Non-pigmented ciliary epithelial cell (primary cell): ENCODE measurements at places on chromosomes 12 and 14.

- no peak for DNase-seq
Observed at GRCh38 chr14:36161776-36162175, 14.7 kb downstream of the PTCSC3 start.

DNA sequence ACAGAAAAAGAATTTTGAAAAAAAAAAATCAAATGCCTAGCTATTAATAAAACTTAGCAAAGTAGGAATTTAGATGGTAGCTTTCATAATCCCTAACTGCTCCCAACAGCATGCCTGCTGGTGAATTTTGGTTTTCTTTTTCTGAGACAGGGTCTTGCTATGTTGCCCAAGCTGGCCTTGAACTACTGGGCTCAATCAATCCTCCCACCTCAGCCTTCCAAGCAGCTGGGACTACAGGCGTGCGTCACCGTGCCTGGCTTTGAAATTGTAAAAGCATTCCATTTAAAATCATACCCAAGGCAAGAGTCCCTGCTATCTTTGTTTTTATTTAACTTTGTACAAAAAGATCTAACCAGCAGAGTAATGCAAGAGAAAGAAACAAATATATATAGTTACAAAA lies 20.7 kb downstream of the FBXO21 start:
- DNase-seq, result no peak

DNA sequence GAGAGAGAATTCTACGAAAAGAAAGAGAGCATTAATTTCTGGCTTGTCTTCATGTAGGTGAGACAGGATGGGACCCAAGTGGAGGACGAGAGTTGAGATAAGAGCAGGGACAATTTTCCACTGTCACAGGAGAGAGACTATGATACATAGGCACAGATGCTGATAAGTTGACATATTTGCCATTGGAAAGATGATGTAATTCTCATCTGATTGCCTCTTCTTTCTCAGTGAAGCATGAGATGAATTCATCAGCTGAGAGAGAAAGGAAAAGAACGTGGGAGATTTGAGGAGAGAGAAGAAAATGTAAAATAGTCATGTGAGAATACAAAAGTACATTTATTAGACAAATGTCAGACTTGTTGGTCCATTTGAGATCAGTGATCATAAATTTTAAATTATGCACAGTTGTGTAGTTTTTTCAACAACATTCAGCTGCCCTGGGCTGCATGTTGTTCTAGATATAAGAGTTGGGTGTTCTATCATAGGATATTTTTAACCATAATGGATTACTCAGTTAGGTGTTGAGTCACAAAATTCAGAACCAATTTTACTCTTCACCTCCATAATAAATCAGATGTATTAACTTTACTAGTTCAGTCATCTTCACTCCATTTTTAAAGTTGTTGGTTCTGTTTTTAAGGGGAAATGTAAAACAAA lies 222.9 kb downstream of the DPY19L2 start:
- no peak for DNase-seq

GRCh38 chr14:36227802-36228201 lies 51.3 kb upstream of the PTCSC3 start:
- no peak for DNase-seq

- DNase-seq, result no peak
Observed at GRCh38 chr12:116853507-116853906, 27.7 kb downstream of the HRK start.

GRCh38 chr14:79515158-79515557 lies 696.1 kb downstream of the DIO2 start:
- DNase-seq, result no peak

GRCh38 chr14:58108717-58109116 lies 43.3 kb downstream of the ARMH4 start:
- no peak for DNase-seq

GRCh38 chr14:83260751-83261150 lies 1727.1 kb upstream of the SEL1L start:
- DNase-seq, result peak; percentile 4

GRCh38 chr12:126210448-126210847 lies 1145.2 kb downstream of the AACS start:
- no peak for DNase-seq

DNA sequence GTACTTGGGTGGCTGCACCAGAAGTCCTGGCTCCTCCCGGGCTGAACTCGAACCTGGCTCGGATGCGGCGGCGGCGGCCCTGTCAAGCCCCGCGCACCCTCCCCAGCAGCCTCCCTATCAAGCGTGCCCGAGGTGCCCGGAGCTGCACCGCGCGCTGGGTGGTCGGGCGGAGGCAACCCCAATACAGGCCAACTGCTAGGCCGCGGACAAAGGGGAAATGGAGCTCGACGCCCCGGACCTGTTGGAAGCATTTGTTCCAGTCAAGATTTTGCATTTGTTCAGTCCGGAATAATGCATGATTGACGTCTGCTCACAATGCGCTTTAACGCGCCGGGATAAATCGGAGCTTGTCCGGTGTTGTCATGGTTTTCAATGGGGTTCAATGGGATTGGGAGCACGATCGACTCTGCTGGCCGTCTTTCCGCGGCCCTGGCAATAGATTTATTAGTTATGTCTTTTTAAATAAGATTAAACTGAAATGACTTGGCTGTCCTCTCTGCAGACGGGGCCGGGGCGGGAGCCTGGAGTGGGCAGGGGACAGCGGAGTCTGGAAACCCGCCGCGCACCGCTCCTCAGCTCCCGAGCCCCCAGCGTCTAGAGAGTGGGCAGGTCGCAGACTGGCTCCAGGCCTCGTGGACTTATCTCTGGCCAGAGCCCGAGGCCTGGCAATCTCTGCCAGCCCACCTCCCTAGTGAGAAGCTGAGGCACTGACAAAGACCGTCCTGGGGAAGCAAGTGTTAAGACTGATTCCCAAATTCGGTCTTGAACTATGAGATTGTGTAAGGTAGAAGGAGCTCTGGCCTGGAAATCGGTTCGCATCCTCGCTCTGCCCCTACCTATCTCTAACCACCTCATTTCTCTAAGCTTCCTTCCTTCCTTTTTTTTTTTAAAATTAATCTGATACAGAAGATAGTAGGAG lies 1.7 kb upstream of the NKX2-8 start:
- no peak for DNase-seq

DNA sequence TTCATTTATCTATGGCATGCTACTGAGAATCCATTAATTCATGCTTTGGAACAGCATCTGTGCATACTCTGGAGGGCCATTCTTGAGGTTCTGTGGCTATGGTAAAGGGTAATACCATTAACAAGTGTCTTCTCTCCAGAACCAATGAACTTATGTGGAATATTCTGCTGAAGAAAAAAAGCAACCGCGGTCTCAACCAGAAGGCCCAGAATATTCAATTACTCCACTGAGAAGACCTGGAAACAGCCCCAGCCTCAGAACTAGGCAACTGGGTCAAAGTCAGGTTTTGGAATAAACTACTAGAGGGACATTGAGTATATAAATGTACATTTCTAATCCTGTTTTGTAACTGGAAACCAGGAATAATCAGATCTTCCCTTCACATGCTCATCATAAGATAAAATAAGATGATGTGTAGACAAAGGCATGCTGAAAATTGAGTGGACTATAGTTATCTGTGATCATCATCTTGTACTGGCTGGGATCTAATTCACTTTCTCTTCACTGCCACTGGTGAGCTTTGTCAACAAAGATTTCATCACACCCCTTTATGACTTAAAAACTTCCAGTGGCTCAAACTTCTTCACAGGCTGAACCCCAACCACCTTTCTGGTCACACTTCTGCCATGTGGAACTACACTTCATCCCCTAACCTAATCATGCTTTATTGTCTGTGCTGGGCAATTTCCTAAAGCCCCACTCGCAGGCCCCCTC lies 6.0 kb downstream of the SPTB start:
- DNase-seq, result no peak

- no peak for DNase-seq
Observed at GRCh38 chr12:64030155-64030554, 185.7 kb downstream of the SRGAP1 start.

- DNase-seq, result no peak
Observed at GRCh38 chr14:69086537-69086936, 66.4 kb downstream of the DCAF5 start.

- DNase-seq, result no peak
Observed at GRCh38 chr14:63371033-63371432, 52.3 kb upstream of the GPHB5 start.

GRCh38 chr14:100731846-100732765 lies 5.4 kb downstream of the DLK1 start:
- DNase-seq, result no peak

GRCh38 chr12:24803430-24804245 lies 145.3 kb downstream of the BCAT1 start:
- no peak for DNase-seq

DNA sequence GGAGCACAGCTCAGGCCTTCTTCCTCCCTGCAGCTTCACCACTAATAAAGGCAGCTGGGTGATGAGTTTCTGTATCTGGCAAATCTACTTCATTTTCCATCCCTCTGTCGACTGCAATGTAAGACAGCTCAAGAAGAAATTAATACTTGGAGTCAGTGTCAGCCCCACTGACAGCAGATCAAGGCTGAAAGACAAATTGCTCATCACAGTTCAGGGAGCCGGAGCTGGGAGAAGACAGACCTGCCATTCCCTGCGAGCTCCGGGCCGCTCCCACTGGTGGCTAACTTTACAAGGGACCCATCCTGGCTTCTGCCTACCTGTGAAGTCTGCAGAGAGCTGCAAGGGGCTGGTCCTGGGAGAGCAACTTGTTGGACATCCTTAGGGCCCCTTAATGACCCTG lies 49.8 kb downstream of the CCDC60 start:
- no peak for DNase-seq

- DNase-seq, result no peak
Observed at GRCh38 chr14:72925815-72926291, 411 bp upstream of the DCAF4 start.

DNA sequence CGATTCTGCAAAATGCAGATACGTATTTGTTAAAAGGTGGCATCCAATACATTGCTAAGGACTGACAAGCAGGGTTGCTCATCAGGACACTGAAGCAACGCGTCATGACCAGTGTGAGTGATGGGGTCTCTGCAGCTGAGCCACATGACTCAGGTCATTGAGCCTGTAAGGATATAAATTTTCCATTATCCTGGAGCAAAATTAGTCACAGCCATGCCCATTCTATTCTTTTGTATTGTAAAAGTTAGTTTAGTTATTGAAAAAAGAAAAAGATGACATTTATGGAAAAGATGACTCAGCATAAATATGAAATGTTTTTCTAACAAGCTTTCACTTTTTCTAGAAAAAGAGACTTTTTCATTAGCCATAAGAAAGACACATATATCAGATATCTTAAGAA lies 268.0 kb upstream of the TMEM132C start:
- no peak for DNase-seq

DNA sequence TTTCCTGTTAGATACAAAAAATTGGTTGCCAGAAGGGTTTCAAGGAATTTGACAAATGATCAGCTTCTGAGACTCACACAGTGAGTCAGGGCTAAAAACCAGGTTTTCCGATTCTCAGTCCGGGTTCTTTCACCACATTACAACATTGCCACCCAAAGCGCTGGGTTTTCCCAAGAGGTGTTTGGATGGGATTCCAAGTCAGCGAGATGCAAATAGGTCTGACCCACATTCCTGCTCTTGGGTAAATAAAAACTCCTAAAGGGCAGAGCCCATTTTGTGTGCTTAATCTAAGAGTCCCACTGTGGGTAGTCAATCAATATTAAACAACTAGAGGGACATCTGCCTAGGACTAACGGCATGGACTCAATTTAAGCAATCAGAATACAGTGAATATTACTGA lies 5.4 kb upstream of the RIC8B start:
- no peak for DNase-seq

- DNase-seq, result no peak
Observed at GRCh38 chr12:108800591-108800990, 56.8 kb downstream of the SSH1 start.

- DNase-seq, result no peak
Observed at GRCh38 chr12:14989790-14990189, 16.9 kb downstream of the PDE6H start.

DNA sequence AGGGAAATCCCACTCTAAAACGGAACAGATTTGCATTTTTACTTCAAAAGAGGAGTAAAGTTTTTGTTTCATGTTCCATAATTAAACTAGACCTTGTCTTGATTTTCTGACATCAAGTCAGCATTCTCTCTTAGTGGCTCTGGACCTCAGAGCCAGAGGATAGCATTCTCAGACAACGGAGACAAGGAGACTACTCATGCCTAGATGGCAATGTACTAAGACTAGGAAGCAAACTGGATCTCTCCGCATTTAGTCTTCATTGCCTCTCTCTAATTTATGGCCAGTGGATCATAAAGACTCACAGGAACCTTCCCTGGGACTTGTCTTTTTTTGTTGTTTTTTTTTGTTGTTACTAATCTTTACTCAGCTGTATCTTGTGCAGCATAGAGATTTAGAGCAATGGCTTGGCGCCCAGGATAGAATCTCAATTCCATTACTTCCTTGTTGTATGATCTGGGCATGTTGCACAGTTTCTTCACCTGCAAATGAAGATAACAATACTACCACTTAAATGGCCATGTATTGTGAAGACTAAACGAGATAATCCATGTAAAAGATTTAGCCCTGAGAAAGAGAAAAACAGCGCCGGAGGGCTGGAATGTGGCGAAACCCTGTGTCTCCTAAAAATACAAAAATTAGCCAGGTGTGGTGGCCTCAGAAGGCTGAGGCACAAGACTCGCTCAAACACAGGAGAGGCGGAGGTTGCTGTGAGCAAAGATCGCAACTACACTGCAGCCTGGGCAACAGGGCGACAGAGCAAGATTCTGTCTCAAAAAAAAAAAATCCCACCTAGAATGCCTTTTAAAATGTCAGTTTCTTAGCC lies 4.0 kb upstream of the GEMIN2 start:
- no peak for DNase-seq

DNA sequence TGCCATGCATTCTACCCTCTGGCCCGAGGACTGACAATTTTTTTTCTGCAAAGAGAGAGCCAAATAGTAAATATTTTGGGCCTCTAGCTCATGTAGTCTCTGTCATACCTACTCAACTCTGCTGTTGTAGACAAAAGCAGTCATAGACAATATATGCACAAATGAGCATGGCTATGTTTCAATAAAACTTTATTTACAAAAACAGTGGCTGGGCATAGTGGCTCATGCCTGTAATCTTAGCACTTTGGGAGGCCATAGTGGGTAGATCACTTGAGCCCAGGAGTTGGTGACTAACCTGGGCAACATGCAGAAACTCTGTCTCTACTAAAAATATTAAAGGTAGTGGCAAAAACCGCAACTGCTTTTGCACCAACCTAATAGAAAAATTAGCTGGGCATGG lies 153.7 kb upstream of the BTG1 start:
- no peak for DNase-seq

GRCh38 chr12:2941524-2941923 lies 17.7 kb upstream of the TEAD4 start:
- DNase-seq, result no peak

GRCh38 chr12:119804011-119804641 lies 73.0 kb downstream of the CIT start:
- peak; percentile 13 for DNase-seq
